Activated CD4-positive, alpha-beta T cell treated with anti-CD3 and anti-CD28 coated beads for 36 hours (primary cell): ENCODE measurements at places on chromosomes 6 and 20. TPM values are rescaled to one million over a fixed set of nuclear protein-coding genes. Genes with fewer than 3 reads are reported as not detected.

Gene LY6G6F
- not detected for total RNA-seq

- DNase-seq = no peak
These were observed 9.2 kb downstream of the CDH22 start for GRCh38 chr20:46299078-46299477.

- DNase-seq = no peak
These were observed 51.7 kb downstream of the PCNA start for GRCh38 chr20:5067877-5068645.

- no peak for DNase-seq
These were observed 25.5 kb downstream of the ABRACL start for GRCh38 chr6:139054001-139054400.

Gene CDC25B
- 96.2 TPM for total RNA-seq

- no peak for DNase-seq
These were observed 9.7 kb downstream of the TFAP2D start for GRCh38 chr6:50722829-50723554.

- DNase-seq = no peak
These were observed 38.9 kb upstream of the NKX2-4 start for GRCh38 chr20:21436205-21436604.

- no peak for DNase-seq
These were observed 500.4 kb downstream of the COL12A1 start for GRCh38 chr6:74705451-74705850.

- no peak for DNase-seq
These were observed 15.0 kb downstream of the C20orf173 start for GRCh38 chr20:35514371-35514932.

Gene GPR63
- total RNA-seq = 1.2 TPM

Gene INSM1
- 6.1 TPM for total RNA-seq

GRCh38 chr6:7672066-7673062 lies 53.5 kb upstream of the BMP6 start:
- no peak for DNase-seq

- DNase-seq = no peak
These were observed 1091.1 kb upstream of the GJE1 start for GRCh38 chr6:141041596-141042087.

GRCh38 chr6:31730631-31731086 lies 1.6 kb upstream of the DDAH2 start:
- DNase-seq = no peak

DNA sequence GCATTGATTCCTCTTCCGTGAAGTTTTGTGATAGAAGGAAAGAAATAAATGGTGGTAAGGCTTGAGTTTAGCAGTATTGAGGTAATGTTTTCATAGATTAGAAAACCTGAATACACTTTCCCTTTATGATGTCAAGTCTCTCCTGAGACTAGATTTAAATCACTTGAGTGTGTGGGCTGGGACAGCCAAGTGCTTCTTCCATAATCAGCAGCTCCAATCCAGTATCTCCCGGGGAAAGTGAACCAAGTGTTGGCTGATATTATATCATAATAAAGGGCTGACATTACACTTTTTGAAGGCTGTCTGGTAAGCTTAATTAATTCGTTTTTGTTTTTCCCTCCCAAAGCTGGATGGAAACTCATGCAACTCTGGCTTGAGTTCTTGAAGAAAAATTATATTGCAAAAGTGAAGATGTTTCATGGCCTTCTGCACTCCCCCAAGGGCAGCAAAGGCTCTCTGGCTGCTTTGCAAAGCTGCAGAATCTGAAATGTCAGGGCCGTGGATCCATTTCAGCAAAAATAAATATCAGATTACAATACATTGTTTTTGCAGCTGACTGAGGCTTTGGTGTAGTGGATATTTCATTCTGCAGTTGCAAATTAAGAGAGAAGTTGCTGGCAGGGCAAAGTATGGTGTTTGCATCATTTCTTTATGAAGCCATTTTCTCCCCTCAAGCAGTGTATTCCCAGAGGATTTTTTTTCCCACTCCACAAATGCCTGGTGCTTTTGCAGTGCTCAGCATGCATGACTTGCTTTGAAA lies 101.2 kb downstream of the MKKS start:
- DNase-seq = no peak

Gene PREP
- total RNA-seq = 42.3 TPM

Gene AFDN
- total RNA-seq = 14.0 TPM

- no peak for DNase-seq
These were observed 144.6 kb upstream of the MMS22L start for GRCh38 chr6:97427648-97428047.

- no peak for DNase-seq
These were observed 284.9 kb upstream of the TBX18 start for GRCh38 chr6:85049282-85049681.

- no peak for DNase-seq
These were observed 183.1 kb downstream of the MOXD1 start for GRCh38 chr6:132218059-132218696.

Gene ARG1
- total RNA-seq = not detected

DNA sequence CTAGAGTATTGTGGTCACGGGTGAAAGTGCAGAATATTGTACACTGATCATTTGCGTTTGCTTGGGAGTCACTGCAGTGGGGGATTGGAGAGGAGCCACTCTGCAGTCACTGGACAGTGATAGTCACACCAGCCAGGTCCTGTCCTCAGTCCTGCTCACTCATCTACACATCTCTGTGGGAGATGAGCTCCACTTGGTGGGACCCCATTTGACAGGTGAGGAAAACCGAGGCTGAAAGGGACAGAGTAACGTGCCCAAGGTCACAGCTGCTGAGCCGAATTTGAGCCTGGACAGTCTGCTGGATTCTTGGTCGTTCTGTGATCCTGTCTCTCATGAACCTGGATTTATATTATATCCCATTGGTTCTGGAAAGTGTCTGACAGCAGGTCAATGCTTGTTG lies 17.7 kb upstream of the PHACTR3 start:
- no peak for DNase-seq

Gene HLA-DMB
- total RNA-seq = 1.9 TPM

DNA sequence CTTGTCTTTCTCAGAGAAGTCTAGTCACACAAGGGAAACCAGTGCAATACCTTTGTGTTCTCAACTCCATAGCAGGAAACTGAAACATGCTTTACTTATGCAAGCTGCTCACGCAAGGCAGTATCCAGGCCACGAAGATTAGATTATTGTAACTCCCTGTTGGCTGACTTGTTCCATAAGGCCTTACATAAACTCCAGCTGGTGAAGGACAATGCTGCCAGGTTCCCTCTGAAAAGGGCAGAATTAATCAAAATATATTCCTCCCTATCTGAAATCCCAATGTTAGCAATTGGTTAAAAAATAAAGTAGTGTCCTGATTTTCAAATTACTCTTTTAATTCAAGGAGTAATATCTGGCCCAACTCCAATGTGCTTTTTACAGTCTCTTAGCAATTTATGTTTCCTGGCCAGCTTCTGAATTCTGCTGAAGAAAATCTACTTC lies 966.6 kb downstream of the HACE1 start:
- no peak for DNase-seq
